HT1080 (cell line): ENCODE measurements at places on chromosomes 2 and 18. TPM values are rescaled to one million over a fixed set of nuclear protein-coding genes. Genes with fewer than 3 reads are reported as not detected.

Gene SLC19A3
- total RNA-seq, result not detected in 2 replicates

Gene USP14
- total RNA-seq, result 23.5 and 30.6 TPM in 2 replicates

Gene AGXT
- not detected in 2 replicates for total RNA-seq

Gene AMER3
- not detected in 2 replicates for total RNA-seq

Gene CYBRD1
- 28.2 and 28.4 TPM in 2 replicates for total RNA-seq

Gene IL36A
- not detected in 2 replicates for total RNA-seq

Gene PROC
- total RNA-seq, result not detected in 2 replicates
